ENCODE measurements at places on chromosomes 1 and 21.

- DNase-seq, result no peak
Observed at GRCh38 chr1:147162093-147162492, 10.2 kb downstream of the PRKAB2 start.

DNA sequence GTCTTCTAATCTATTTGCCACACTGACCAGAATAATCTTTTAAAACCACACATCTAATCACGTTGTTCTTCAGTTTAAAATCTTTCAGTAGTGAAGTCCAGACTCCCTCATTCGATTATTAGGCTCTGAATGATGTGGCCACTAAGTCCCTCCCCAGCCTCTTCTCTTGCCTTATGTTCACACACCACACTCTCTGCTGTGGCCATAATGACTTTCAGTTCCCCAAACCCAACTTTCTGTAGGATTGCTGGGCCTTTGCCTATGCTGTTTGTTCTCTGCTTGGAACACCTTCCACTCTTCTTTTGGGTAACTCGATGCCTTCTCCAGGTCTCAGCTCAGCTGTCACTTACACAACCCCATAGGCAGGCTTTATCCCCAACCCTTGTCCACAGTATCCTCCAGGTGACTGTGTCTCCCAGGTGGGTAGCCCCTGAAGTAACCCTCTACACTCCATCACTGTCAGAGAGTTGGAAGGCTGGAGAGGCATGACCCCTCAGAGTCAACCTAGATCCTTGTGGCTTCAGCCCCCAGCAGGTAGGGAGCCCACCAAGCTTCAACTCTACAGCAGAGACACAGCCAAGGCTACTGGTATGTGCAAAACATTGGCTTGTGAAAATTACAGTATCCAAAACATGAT lies 8.4 kb upstream of the SLC37A1 start:
- no peak for DNase-seq

GRCh38 chr21:32521736-32522355 lies 63.5 kb downstream of the TCP10L start:
- DNase-seq, result no peak

GRCh38 chr1:104804147-104804546 lies 1054.4 kb downstream of the AMY1C start:
- DNase-seq, result no peak

DNA sequence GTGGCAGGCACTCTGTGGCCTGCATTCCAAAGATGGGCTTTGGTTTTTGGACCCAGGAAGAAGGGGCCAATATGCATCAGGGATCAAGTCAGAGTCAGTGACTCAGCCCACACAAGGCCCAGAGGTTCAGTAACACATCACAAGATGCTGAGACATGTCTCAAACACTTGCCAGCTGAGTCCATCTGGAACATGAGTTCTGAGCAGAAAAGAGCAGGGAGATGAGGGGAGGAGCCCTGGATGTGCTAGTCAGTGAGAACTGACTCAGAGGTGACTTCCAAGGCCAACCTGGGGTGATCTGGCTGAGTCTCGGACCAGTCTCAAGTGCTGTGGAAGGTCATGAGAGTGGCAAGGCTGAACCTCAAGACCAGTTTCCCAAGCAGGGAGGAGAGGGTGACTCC lies 150.1 kb downstream of the CDC7 start:
- DNase-seq, result peak; percentile 97

DNA sequence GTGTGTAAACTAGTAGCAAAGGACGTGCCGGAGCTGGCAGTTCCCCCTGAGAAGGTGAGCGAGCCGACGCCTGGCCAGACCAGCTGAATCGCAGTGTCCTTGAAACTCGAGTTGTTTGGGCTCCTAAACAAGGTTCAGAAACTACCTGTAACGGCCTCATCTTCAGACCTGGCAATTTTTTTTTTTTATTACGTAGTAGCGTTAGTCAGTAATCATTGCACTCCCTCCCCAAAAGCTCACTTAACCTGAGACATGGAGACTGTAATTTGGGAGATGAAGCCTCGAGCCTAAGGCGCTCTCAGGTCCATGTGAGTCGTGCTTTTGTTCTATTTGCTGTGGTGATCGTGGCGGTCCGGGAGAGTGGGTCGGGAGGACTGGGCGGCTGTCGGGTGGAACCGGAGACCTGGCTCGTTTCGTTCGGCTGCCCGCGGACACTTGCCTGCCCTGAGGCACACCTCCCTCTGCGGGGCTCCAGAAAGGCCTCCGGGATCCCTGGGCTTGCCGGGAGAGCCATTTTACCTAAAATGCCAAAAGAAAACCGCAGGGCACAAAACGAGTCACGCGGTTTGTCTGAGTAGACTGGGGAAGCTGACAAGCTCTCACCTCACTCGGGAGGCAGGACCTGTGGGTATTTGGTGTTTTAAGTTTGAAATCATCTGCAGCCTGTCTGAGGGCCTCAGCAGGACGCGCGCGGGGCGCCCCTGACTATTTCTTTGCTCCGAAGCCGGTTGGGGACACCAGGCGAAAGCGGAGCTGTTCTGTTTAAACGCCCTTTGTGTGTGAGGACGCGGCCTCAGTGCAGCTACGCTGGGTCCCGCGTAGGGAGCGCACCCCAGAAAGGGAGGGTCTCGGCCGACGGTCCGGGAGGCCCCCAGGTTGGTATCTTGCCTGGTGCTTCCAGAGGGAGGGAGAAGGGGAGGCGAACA lies 722 bp downstream of the LHX8 start:
- no peak for DNase-seq

- DNase-seq, result peak; percentile 16
Observed at GRCh38 chr1:228664399-228664914, 70.8 kb upstream of the RHOU start.

DNA sequence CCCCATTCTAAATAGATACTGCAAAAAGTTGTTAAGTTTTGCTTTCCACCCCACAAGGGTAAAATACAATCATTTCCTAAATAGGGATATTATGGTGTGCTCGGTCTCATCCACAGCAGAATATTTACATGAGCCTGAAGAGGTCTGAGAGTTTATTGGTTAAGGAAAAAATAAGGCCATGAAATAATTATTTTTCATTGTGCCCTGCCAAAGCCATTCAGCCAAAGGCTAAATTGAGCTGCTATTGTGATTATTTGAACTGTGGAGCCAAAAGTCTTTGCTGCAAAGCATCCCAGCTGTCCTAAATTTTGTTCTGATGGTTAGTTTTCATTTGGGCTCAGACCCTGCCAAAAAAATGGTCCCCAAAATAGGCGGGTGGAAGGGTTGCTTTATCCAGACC lies 298.7 kb upstream of the ESRRG start:
- DNase-seq, result no peak

DNA sequence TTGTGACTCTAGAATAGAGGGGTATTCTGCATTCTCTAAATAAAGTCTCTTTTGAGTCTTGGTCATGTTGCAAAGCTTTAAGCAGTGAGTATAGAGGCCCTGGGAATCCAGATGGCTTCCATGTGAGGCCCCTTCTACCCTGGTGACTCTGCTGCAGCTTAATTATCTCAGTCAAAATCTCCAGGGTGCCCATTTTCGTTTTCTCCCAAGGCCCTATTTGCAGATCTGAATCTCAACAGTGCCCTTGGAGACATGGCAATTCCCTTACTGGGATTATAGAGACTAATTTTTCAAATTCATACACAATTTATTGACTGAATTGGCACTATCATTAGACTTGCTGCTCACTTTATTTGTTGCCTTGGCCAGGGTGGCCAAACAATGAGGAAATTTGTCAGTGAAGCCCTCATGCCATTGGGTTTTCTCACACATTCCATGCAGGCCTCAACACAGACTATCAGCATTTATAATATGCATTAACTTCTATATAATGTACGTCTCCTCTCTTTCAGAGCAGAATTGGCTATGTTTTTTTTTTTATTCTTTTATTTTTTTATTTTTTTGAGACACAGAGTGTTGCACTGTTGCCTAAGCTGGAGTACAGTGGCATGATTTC lies 35.1 kb downstream of the PROX1 start:
- no peak for DNase-seq

DNA sequence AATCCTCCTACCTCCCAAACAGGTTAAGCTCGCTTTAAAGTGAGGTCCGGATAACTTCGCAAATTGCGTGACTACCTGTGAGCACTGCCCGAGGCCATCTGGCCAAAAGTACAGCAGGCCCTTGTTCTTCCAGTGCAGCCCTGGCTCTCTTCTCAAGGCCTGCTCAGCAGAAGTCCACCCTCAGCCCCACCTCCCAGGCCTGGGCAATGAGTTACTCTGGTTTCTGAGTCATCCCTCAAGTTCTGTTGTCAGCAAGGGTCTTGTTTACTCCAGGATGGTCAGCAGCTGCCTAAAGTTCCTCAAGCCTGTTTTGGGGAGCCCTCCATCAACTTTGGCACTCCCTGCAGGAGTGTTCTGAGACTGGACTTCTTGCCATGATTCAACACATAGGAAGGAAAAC lies 101.7 kb downstream of the BCAR3 start:
- DNase-seq, result peak; percentile 88

DNA sequence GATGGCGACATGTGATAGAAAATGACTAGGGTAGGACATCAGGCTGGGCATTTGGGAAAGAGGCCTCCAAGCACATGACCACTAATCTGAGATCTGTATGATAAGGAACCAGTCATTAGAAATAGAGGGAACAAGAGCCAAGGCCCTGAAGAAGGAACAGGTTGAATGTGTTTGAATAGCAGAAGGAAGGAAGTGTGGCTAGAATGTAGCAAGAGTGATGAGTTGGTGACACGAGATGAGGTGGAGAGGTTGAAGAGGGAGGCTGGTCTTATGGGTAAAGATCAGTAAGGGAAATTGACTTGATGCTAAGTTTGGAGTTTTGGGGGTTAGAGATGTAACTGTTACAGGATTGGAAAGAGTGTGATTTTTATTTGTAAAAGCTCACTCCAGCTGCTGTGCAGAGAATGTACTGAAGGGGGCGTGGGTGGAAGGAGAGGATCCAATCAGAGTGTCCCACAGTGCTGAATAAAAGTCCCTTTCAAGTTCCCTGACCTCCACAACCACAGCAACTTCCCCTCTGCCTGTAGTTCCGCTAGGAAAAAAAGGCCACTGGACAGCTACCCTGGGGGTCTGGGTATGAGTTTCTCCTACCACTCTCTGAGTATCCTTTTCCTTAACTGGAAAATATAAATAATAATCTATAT lies 295.0 kb downstream of the OMA1 start:
- no peak for DNase-seq

- no peak for DNase-seq
Observed at GRCh38 chr1:31779687-31780086, 15.5 kb upstream of the ADGRB2 start.

DNA sequence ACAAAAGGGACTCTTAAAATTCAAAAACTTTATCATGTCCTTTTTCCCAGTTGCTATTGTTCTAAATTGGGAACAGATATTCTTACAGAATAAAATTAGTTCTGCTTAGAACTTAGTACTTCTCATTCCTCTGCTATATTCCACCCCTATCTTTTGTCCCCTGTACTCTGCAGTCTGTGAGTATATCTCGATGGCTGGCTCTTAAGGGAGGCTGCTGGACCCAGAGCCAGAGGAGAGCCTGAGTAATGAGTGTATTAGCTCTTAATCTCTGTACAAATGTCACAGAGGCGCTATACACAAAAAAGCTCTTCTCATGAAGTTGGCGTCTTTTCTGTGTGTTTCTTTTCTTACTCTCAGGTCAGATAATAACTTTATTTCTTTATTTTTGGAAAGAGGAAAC lies 423.4 kb downstream of the ZP4 start:
- no peak for DNase-seq

DNA sequence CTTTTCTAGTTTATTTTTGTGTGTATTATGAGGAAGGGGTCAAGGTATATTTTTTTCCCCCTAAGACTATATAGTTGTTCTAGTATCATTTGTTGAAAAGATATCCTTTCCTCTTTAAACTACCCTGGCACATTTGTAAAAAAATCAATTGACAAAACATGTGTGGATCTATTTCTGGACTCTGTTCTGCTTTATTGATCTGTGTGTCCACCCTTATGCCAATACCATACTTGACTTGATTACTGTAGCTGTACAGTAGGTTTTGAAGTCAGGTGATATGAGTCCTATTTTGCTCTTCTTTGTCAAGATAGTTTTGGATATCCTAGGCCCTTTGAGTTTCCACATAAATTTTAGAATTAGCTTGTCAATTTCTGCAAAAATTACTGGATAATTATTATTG lies 21.2 kb upstream of the SOX13 start:
- DNase-seq, result no peak

GRCh38 chr21:10272216-10272615 lies 249.2 kb upstream of the TPTE start:
- DNase-seq, result no peak

DNA sequence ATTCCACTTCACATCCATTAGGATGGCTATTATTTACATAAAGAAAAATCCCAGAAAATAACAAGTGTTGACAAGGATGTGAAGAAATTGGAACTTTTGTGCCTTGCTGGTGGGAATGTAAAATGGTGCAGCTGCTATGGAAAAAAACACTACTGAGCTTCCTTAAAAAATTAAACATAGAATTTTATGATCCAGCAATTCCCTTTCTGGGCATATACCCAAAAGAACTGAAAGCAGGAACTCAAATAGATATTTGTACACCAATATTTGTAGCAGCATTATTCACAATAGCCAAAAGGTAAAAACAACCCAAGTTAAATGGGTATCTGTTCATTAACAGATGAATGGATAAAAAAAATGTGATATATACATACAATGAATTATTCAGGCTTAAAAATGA lies 45.6 kb downstream of the WNT2B start:
- no peak for DNase-seq

DNA sequence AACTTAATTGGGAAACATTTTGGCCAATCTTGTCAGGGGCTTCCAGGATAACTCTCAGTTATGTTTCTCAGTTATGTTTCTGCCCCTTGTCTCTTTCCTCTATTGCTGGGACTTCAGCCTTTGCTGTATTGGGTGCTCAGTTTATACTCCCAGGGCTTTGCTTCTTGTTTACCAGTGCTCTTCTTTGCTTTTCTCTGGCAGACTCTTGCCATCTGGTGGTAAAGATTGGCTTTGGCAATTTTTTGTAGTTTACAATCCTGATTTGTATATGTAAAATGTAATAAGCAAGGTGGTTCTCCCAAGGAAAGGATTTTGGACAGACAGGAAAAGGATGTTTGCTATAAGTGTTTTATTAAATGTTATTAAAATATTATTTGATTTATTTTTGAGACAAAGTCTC lies 37.9 kb downstream of the FABP3 start:
- DNase-seq, result peak; percentile 8

DNA sequence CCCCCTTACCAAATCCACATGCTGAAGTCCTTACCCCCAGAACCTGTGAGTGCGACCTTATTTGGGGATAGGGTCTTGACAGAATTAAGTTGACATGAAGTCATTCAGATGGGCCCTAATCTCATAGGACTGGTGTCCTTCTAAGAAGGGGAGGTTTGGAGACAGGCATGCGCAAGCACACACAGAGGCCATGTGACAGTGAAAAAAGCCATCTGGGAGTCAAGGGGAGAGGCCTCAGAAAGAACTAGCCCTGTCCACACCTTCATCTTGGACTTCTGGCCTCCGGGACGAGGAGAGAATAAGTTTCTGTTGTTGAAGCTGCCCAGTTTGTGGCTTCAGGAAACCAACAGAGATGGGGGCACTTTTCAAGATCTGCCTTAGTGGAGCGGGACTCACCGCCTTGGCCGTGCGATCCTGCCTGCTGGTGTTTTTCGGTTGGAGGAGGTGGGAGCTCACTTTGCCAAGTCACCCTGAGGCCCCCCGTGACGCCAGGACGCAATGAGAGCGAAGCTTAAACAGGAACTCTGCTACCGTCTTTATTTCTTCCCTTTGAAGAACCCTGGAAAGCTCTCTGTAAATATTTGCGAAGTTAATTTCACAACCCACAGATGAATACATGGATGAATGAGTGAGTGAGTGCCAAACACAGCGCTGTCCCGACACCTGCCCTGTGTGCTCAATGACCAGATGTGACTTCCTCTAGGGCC lies 42.5 kb upstream of the C1orf174 start:
- no peak for DNase-seq

- DNase-seq, result no peak
Observed at GRCh38 chr1:8086055-8086454, 59.9 kb upstream of the ERRFI1 start.

GRCh38 chr1:59696421-59697115 lies 118.2 kb upstream of the HOOK1 start:
- no peak for DNase-seq

Data from astrocyte (in vitro differentiated cells and primary cell).